ENCODE measurements at places on chromosomes 2 and 18.

DNA sequence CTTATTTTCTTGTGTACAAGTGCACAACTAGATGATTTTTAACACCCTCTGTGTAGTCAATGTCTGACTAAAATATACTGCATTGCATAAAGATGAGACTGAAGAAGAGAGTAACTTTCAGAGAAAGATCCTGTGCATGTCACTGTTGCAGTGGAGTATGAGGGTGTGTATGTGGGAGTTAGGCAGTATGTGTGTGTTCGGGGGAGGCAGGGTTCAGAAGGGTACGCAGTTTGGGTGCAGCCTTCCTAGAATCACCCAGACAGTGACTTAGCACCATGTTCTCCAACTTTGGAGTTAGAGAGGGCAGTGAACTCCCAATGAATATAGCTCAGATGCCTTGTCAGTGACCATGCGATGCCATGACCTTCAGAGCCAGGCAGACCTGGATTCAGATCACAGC is 84.6 kb downstream of the LRATD1 start:
- DNase-seq = no peak

- no peak for DNase-seq
Measured at GRCh38 chr2:136131484-136131960, 13.6 kb upstream of the CXCR4 start.

DNA sequence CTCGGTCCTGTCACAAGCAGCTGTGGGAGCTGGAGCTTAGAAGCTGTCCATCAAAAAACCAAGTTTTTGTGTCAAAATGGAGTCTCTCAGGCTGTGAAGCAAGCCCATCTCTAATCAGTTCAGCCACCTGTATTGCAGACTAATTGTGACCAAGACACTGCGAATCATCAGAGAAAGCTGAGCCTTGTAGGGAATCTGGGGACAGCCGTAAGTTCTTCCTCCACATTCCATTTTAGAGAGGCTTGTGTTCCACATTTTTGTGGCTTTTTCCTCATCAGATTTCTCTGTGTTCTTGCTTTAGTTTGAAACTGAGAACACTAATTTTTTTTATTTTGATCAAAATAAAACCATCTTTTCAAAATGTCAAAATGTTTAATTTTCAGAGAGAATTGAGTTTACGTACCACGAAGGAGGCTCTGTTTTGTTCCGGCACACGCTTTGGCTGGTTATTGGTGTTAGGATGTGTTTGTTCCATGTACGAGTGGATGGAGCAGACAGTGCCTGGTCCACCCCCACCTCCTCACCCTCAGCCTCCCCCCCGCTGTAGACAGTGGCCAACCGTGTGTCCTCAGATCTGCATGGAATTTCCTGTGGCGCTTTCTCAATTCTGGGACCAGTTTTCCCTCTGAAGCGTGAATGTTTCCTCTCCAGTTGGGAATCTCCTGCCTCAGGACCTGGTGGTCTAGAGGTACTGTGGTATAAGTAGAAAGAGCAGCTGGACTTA is 140.8 kb downstream of the AGAP1 start:
- no peak for DNase-seq

- no peak for DNase-seq
Measured at GRCh38 chr2:188984065-188984491, 9.9 kb downstream of the COL3A1 start.

GRCh38 chr18:12765126-12765525 is 62.3 kb downstream of the PSMG2 start:
- DNase-seq = no peak

GRCh38 chr2:210072922-210073509 is 70.6 kb downstream of the RPE start:
- DNase-seq = peak; percentile 6

- no peak for DNase-seq
Measured at GRCh38 chr2:86301009-86301408, 36.4 kb downstream of the REEP1 start.

- no peak for DNase-seq
Measured at GRCh38 chr2:26458365-26459042, 19.4 kb downstream of the OTOF start.

DNA sequence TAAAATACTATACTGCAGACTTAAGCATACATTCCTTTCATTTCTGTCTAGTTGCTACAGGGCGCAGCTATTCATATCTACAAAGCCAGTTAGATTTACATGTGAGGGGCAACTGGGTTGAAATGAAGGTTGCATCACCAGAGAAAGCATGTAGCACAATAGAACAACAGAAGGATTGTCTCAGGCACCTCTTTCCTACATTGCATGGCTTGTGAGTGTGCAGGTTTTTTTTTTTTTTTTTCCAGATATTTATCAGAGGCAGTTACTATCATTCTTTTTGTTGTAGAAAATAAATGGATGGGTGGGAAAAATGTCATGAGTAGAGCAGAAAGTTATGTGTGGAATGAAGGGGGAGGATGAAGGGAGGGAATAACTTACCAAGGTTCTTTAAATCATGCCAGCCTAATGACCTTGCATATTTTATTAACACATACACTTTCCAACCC is 86.8 kb downstream of the ERBB4 start:
- DNase-seq = no peak

All from SK-N-MC (cell line).